ENCODE measurements at places on chromosomes 11 and 22. TPM values are rescaled to one million over a fixed set of nuclear protein-coding genes. Genes with fewer than 3 reads are reported as not detected.

GRCh38 chr11:35234460-35235156 is 95.6 kb downstream of the CD44 start:
- DNase-seq: no peak

DNA sequence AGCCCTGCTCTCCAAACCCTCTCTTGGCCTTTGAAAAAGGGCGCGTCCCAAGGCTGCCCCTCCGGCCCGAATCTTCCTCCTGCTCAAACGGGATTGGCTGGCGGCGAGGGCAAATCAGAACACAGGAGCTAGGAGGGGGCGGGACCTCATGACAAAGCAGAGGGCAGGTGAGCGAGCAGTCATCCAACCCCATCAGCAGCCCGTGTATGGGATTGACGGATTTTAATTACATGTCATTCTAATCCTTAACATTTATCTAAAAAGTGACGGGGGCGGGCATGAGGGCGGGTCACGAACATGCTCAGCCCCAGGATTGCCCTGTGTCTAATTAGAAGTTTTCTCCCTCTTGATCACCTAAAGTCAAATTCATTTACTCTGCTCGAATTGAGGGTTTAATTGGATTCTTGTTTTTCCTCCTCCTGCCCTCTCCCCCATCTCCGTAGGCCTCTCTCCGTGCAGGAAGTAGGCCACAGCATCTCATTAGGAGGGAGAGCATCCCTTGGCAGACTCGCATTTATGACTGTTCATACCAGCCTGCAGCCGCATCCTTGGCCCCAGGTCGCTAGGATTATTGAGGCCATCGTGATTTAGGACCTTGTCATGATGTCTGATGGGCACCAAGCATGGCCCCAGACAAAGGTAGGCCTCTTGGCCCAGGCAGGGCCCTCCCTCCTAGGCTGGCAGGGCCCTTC is 147.1 kb downstream of the CHST1 start:
- DNase-seq: no peak

MICAL2 gene
- 6.0 TPM for polyA plus RNA-seq

MIOX gene
- polyA plus RNA-seq: 4.2 TPM

All from renal pelvis (tissue), 12 donors.